ENCODE measurements at places on chromosomes 5 and 9. TPM values are rescaled to one million over a fixed set of nuclear protein-coding genes. Genes with fewer than 3 reads are reported as not detected.

GRCh38 chr5:173321886-173322285 is 6.3 kb downstream of the STC2 start:
- DNase-seq = no peak

RAD17 gene
- total RNA-seq = 40.0 TPM

GRCh38 chr9:126524353-126525077 is 89.2 kb upstream of the LMX1B start:
- DNase-seq = no peak

DNA sequence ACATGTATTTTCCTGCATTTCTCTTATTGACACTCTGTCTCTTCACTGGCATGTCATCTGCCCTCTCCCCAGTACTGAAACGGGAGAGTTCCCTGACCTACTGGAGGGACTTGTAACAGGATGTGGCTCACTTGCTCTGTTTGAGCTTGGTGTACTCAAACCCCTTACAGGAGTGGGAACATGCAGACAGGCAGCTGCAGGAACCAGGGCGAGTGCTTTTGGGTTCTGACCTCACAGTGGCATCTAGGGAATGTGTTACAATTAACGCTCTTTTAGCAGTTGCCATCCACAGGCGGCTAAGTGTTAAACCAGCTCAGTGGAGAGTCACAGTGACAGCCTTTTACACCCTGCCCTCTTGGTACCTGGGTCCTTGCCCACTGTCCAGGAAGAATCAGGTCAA is 300.3 kb upstream of the GRAMD2B start:
- no peak for DNase-seq

TMOD1 gene
- total RNA-seq = 103 TPM

Data from tongue (tissue), 3 donors.